Mesothelial cell of epicardium (in vitro differentiated cells): ENCODE measurements at places on chromosomes 6 and 20.

DNA sequence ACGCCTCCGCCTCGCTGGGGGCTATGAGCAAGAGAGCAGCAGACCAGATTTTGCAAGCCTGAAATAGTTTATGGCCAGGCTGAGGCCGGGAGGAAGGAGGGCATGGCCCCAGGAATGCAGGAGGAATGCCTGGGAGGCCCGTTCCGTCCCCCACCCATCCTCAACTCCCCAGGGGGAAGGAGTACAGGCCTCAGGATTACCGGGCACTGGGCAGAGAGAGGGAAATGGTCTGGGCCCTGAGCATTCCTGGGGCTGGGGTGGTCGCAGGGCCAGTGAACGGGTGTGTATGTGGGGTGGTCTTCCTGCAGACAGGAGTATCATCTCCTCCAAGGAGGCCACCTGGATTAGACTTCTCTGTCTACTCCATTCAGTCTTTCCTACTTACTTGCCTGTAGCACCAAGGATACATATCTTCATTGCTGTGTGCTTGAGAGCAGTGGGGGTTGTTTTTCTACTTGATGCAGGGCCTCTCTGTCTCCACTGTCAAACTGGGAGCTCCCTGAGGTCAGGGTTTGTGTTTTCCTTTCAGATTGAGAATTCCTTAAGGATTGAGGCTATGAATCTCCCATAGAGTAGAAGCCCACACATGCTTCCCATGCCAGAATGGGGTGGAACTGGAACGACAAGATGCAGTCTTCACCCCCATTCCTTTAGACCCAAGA is 81.3 kb downstream of the VEGFA start:
- DNase-seq = no peak

GRCh38 chr20:9742821-9743220 is 96.1 kb downstream of the PAK5 start:
- DNase-seq = no peak

- DNase-seq = no peak
These were observed 86.5 kb upstream of the TNFAIP3 start for GRCh38 chr6:137780447-137781034.

DNA sequence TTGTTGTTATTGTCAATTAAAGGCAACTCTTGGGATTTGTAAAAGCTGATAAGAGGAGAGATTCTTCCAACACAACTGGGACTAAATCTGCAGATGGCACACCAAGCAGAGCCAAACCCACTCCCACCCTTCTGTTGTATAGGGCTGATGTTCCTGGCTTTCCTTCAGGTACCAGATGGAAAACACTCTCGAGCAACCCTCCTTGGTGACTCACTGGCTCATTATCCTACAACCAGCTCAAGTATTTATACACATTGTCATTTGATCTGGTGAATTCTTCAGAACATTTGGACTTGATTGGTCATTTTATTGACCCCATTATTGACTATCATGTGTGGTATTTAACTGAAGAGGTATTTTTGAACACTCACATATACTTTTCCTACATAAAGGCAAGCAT is 190.3 kb upstream of the PCSK2 start:
- no peak for DNase-seq

DNA sequence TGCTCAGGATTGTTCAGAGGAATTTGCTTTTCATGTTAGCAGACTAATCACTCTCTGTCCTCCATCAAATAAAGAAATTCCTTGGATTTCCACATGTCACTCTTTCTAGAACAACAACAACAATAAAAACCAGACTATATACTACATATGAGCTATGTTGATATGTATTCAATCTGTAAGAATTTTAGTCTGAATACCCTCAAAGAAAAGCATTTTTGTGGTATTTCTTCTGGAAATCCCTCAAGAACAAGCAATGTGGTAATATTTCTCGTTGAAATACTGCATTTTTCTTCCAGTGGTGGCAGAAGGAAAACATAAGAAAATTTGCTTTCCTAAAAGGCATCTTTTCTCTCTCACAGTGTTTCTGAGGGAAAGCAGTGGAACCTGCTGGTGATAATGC is 312.6 kb upstream of the RSPO3 start:
- no peak for DNase-seq

- DNase-seq = no peak
These were observed 131.7 kb downstream of the DNAH8 start for GRCh38 chr6:38846844-38847243.

- DNase-seq = no peak
These were observed 390.4 kb downstream of the HTR1B start for GRCh38 chr6:77072694-77073409.

GRCh38 chr6:14130435-14131075 is 13.0 kb downstream of the CD83 start:
- DNase-seq = no peak
